Activated CD4-positive, alpha-beta T cell treated with anti-CD3 and anti-CD28 coated beads for 48 hours (primary cell): ENCODE measurements at places on chromosomes 3 and 15.

- peak; percentile 56 for DNase-seq
These were observed 1.1 kb downstream of the ZBTB20 start for GRCh38 chr3:115146032-115146417.

DNA sequence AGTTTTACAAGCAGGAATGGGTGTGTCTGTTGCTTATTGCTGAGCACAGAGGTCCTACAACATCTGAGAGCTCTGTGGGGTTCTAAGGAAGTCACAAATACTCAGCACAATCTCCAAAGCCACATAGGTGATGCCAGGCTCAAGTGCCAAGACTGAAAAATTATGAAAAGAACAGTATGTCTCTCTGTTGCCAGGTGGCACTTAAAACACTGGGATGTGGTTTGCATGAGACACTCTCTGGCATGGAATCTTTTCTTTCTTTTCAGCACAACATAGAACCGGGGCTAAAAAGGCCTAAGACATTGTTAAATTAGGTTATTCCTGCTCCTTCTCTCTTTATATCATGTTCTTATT, 127.3 kb upstream of the PRICKLE2 start:
- DNase-seq, result no peak

- DNase-seq, result no peak
These were observed 58.3 kb downstream of the CDC25A start for GRCh38 chr3:48129921-48130320.

DNA sequence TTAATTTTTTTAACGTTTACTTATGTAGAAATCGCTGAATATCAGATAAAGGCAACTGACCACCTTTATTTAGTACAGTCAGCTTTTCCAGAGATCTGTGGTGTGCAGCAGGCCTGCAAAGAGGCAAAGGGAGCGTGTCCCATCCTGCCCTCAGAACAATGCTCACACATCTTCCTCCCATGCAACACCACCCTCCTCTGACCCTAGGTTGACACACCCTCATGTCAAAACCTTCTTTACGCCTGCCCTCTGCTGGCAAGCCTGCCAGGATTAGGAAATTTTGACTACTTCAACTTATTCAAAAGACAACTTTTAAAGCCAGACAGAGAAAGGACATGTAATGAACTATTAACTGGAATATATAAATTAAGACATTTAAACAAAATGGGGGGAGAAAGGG, 513.7 kb downstream of the FOXP1 start:
- DNase-seq, result peak; percentile 75

GRCh38 chr3:52527039-52527731, 6.5 kb downstream of the NT5DC2 start:
- DNase-seq, result no peak

DNA sequence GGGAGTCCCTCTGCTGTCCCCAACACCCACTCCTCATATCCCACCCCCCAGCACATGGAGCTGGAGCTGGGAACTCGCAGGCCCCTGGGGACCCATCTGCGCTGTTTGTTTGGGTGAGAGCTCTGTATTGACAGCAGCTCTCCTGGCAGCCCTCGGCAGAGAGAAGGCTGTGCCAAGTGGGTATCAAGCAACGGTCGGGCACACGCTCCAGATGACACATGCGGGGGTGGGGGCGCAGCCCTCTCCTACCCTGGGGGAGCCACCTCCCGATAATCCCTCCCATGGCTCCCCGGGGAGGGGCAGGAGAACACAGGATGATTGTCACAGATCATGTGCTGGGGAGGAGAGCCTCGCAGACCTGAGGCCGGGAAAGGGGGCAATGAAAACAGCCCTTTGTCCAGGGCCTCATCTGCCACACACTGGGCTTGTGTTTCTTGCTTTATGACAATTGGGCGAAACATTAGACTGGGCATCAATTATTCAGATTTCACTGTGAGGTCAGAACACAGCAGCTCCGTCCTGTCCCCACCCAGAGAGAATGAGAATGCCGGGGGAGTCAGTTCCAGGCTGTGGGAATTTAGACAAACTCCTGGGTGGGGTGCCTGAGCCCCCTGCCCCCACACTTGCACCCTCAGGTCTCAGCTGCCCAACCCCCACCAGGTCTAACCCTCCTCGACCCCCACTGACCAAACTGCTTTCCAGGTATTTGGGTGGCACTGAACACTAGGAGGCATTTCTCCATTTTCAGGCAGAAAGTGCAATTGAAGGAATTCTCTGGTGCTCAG, 46.4 kb upstream of the KLF13 start:
- no peak for DNase-seq

DNA sequence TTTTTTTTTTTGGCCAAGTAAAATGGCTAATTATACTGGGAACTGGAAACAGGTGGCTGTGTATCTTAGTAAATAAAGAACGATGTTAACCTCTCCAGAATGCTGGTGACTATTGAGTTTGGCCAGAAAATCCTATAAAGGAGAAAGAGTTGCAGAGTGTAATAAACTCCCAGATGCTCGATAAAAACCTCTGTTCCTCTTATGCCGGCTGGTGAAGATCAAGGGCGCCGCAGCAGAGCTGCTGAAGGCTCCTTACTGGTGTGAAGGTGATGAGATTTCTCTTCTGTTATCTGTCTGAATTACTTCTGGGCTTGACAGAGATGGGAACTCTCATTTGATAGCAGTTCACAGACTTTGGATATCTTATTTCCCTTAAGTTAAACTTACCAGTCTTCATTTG, 104.6 kb downstream of the PTPRG start:
- DNase-seq, result no peak

GRCh38 chr15:64845183-64845611, 3.5 kb downstream of the PLEKHO2 start:
- DNase-seq, result no peak

- DNase-seq, result peak; percentile 1
These were observed 32.3 kb downstream of the PSTPIP1 start for GRCh38 chr15:77027111-77027696.

DNA sequence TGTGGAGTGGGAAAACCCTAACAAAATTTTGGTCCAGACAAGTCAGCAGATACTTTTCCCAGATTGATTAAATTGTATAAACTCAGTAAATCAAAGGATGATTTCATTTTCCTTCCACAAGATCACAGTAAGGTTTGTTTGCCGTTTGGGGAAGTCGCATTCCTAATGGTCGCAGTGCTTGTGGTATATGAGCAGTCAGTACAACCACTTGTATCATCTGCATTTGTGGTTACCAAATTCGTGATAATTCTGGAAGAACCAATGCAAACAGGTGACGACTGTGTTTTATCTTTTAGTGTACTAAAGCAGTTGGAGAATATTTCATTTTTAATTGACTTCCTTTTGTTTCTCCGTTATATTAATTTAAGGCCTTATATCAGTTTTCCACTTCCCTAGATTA, 100.0 kb upstream of the CNTN6 start:
- no peak for DNase-seq

- DNase-seq, result peak; percentile 4
These were observed 76.2 kb downstream of the IMPG2 start for GRCh38 chr3:101244212-101244575.

DNA sequence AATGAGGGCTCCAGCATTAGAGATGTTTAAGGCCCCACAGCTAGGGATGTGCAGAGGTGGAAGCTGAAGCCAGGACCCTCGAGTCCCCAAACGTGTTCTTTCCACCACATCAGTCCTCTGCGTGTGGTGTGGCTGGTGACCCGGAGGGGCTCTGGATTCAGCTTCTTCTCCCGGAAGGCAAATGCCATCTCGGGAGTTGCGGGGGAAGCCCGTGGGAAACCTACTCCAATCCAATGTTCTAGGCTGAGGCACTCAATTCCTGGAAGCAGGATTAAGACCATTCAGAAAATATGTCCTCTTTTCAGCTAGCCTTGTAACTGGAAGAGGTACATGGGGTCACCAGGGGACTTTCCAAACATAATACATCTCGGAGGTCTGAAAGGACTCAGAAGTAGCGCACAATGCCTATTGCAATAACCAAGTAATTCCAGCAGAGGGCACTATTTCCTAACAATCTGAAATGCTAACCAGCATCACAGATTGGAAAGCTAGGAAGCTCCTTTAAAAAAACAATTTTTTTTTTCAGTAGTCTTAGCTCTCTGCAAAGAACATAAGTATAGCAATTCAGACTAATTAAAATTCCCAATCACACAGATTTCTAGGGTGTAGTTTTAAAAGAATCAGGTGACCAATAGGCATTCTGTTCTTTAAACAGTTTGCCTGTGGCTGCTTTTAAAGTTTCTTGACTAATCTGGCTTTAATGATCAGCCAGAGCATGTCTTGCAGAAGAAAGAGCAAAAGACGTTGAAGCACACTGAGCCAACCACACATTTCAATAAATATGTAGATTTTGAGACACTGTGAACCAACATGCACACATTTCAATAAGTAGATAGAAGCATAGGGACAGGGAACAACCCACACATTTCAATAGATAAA, 36.1 kb downstream of the BNC1 start:
- peak; percentile 7 for DNase-seq

GRCh38 chr15:92392462-92392861, 1.2 kb upstream of the ST8SIA2 start:
- DNase-seq, result no peak

- no peak for DNase-seq
These were observed 128.9 kb downstream of the MEGF11 start for GRCh38 chr15:66124651-66125050.

DNA sequence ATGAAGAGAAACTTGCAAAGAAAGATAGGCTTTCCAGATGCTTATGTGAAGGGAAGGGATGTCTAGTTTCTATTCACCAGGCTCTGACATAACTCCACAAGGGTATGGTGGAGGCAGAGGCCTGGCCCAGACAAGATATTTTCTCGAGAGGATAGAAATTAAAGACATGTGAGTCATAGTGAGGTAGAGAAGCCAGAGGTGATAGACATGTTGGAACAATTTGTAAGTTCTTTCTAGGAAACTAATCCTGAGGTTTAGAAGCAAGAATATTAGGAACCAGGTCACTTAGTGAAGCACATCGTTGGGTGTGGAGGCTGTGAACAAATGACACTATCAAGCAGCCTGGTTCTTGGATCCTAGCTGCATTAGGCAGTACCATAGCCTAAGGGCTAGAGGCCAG, 176.9 kb downstream of the BBX start:
- DNase-seq, result no peak

GRCh38 chr15:40006003-40006402, 33.0 kb downstream of the SRP14 start:
- no peak for DNase-seq

DNA sequence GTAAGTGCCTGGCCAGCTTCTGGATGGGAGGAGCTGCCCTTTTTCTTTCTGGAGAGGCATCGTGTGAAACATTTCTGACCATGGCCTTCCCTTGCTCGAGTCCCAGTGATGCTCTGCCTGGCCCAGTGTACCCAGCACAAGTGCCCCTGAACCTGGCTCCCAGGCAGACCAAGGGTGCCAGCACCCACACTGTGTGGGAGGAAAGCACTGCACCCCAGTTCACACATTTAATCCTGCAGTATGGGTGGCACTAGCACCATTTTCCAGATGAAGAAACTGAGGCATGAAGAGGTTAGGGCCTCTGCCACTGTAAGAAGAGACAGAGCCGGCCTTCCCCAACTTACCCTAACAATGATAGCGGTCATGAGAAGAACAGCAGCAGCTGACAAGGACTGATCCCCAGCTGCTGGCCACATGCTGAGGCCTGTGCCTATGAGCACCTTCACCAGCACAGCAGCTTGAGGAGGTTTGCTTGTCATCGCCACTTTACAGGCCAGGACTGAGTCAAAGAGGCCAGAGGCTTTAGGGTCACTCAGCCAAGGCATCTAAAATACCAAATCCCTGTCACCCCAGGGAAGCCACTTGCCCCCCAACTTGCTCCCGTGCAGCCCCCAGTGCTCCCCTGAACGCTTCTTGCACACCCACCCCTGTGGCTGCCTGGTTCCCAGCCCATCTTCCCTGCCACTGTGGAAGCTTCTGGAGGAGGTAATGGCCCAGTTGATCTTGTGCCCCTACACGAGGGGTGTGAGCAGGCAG, 15.0 kb downstream of the PRR23E start:
- no peak for DNase-seq
